ENCODE measurements at places on chromosomes 6 and 20.

GRCh38 chr6:107564589-107564951, 74.7 kb downstream of the SOBP start:
- no peak for DNase-seq

DNA sequence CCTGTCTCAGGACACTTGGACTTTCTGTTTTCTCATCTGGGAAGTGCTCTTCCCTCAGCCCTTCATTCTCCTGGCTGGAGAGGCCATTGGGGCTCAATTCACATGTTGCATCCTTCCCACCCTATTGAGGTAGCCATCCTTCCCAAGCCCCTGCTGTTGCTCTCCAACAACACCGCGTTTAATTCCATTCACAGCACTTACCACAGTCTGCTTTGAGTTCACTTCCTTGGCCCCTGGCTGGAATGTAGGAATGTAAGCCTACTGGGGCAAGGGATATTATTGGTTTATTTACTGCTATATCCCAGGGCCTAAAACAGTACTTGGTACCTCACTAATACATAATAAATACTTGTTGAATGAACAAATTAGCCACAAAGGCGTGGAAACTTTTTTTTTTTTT, 6.7 kb upstream of the GFOD1 start:
- no peak for DNase-seq

GRCh38 chr6:150979826-150980350, 114.4 kb downstream of the MTHFD1L start:
- DNase-seq: no peak

- DNase-seq: no peak
These were observed 2.3 kb downstream of the SIRPA start for GRCh38 chr20:1897541-1897940.

GRCh38 chr6:154567695-154568220, 57.3 kb upstream of the CNKSR3 start:
- no peak for DNase-seq

DNA sequence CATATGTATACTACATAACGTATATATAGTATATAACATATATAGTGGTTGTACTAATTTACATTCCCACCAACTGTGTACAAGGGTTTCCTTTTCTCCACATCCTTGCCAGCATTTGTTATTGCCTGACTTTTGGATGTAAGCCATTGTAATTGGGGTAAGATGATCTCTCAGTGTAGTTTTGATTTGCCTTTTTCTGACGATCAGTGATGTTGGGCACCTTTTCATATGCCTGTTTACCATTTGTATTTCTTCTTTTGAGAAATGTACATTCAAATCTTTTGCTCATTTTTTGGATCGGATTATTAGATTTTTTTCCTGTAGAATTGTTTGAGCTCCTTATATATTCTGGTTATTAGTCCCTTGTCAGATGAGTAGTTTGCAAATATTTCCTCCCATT, 11.4 kb downstream of the SYNJ2 start:
- DNase-seq: no peak

DNA sequence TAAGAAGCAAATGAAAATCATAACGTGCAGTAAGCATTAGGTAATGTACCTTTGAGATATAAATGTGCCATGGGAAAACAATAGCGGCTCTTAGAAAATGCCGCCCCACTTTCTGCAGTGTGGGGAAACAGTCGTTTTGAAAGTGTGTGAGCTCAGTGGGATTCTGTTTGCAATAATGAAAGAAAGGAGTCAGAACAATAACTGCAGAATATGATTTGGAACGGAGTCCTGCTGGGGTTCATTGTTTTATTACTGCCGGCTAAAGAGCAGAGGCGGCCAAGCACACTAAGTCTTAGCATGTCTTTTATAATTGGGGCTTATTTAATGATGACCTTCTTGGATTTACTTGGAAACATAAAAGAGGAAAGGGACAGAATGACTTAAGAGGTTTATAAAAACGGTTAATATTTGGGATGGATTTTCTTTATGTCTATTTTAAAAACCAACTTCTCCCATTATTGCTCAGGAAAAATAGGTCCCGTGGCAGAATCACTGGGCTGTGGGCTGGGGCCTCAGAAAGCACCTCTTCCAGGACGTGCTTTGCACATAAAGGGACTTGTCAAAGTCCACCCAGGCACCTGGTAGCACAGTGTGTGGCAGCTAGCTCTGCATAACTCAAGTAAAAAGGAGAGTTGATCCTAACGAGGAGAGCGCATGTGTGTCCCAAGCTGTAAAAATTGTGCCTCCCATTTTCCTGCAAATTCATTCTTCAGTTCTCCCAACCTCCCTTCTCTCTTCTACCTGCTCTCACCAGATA, 44.0 kb upstream of the SLC22A16 start:
- no peak for DNase-seq

All from pulmonary artery endothelial cell (primary cell).